ENCODE measurements at places on chromosomes 13 and 19.

- no peak for DNase-seq
Measured at GRCh38 chr19:3603121-3603811, 3.4 kb downstream of the TBXA2R start.

DNA sequence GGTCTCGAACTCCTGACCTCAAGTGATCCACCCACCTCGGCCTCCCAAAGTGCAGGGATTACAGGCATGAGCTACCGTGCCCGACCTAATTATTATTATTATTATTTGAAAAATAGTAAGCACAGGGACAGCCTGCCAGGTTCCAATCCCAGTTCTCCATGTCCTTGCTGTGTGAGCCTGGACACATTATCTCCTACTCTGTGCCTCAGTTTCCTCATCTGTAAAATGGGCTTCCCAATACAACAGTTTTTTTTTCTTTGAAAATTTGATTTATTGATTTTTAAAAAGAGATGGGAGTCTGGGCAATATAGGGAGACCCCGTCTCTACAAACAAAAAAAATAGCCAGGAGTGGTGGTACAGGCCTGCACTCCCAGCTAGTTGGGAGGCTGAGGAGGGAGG is 3.3 kb downstream of the ZGLP1 start:
- DNase-seq, result no peak

- no peak for DNase-seq
Measured at GRCh38 chr19:34109596-34109995, 62.7 kb upstream of the LSM14A start.

- DNase-seq, result no peak
Measured at GRCh38 chr13:111912453-111912866, 154.5 kb upstream of the SOX1 start.

- DNase-seq, result no peak
Measured at GRCh38 chr19:49589502-49589905, 1.5 kb upstream of the PRR12 start.

GRCh38 chr13:32267836-32268439 is 47.2 kb downstream of the ZAR1L start:
- DNase-seq, result peak; percentile 52

DNA sequence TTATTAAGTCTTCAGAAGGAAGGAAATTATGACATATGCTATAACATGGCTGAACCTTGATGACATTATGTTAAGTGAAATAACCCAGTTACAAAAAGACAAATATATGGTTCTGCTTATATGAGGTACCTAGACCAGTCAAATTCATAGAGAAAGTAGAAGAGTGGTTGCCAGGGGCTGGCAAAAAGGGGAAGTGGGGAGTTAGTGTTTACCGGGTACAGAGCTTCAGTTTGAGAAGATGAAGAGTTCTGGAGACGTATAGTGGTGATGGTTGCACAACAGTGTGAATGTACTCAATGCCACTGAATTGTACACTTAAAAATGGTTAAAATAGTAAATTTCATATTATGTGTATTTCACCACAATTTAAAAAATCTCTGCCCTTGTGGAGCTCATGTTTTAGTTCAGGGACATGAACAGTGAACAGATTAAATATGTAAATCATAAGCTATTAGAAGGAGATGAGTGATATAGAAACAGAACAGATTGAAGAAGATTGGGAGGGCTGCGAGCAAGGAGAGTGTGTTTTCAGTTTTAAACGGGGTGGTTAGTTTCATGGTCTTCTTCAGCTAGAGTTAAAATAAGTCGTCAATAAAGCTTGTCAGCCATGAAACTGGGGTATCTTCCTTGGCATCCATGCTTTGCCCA is 355.2 kb downstream of the KCNRG start:
- DNase-seq, result no peak

DNA sequence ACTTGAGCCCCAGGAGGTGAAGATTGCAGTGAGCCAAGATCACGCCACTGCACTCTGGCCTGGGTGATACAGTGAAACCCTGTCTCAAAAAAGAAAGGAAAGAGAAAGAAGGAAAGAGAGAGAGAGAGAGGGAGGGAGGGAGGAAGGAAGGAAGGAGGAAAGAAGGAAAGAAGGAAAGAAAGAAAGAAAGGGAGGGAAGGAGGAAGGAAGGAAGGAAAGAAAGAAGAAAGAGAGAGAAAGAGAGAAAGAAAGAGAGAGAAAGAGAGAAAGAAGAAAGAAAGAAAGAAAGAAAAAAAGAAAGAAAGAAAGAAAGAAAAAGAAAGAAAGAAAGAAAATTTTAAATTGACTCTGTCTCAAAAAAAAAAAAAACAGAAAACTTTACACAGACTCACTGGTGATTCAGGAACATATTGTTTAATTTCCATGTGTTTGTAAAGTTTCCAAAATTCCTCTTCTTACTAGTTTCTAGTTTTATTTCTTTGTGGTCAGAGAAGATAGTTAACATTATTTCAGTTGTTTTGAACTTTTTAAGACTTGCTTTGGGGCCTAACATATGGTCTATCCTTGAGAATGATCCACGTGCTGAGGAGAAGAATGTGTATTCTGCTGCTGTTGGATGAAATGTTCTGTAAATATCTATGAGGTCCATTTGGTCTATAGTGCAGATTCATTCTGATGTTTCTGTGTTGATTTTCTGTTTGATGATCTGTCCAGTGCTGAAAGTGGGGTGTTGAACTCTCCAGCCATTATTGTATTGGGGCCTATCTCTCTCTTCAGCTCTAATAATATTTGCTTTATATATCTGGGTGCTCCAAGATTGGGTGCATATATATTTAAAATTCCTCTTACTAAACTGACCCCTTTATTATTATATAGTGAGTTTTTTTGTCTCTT is 204.4 kb upstream of the SERP2 start:
- no peak for DNase-seq

GRCh38 chr19:7862413-7862951 is 11.7 kb downstream of the PRR36 start:
- DNase-seq, result peak; percentile 74

DNA sequence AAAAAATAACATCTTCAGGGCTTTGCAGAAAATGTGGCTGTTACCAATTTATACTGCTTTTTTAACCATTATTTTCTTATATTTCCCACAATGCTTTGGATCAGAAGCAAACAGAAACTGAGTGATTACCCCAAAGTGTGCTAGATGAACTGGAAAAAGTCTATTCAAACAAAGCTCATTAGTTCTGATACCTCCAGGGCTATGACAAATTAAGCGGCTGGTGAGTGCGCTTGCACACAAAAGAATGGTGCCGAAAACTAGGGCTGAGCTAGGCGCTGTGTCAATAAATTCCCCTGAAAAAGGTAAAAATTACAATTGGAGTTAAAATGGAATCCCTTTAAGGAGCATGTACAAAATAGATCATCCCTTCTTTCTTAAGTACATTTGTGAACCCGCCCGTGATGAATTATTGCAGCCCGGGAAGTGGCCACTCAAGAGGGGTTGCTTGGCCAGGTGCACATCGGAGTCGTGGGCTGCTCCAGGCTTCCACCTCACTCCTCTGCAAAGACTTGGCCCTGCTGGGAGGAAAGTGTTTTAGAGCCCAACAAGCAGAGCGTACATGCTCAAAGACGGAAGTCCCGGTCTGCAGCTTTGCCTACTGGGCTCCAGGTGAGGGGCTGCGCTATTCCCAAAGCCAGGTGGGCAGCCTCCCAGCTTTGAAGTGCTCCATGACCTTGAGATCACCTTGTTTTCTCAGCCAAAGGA is 164.0 kb upstream of the ZNF507 start:
- DNase-seq, result no peak

DNA sequence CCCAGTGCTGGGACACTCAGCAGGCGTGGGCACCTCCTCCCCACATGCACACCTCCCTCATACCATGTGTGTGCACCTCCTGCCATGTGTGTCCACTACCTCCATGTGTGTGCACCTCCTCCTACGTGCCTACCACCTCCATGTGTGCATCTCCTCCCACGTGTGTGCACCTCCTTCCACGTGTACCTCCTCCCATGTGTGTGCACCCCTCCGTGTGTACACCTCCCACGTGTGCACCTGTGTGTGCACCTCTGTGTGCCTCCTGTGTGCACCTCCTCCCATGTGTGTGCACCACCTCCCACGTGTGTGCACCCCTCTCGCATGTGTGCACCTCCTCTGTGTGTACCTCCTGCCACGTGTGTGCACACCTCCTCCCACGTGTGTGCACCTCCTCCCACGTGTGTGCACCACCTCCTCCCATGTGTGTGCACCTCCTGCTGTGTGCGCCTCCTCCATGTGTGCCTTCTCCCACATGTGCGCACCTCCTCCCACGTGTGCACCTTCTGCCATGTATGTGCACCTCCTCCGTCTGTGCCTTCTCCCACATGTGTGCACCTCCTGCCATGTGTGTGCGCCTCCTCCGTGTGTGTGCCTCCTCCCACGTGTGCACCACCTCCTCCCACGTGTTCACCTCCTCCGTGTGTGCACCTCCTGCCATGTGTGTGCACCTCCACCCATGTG is 6.1 kb upstream of the C13orf46 start:
- DNase-seq, result no peak

DNA sequence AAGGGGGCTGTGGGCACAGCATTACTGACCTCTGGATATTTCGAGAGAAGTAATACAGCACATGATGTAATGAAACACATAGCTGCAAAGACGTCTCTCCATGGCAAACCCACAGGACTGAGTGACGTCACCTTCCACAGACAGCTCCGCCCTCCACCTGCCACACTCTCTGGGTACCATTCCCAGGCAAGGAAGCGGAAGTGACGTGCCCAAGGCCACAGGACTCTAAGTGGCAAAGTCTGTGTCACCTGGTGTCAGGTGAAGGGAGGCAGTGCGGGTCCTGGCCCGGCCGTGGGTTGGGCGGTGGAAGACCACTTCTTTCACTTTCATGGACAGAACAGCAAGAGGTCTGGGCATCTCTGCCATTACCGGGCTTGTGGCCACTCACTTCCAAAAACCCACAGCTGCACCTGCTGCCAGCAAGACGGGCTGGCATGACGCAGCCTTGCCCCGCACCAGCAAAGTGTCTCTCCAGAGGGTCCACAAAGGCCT is 6.8 kb upstream of the ADPRHL1 start:
- DNase-seq, result no peak

- DNase-seq, result no peak
Measured at GRCh38 chr19:15263361-15263985, 31.2 kb upstream of the EPHX3 start.

DNA sequence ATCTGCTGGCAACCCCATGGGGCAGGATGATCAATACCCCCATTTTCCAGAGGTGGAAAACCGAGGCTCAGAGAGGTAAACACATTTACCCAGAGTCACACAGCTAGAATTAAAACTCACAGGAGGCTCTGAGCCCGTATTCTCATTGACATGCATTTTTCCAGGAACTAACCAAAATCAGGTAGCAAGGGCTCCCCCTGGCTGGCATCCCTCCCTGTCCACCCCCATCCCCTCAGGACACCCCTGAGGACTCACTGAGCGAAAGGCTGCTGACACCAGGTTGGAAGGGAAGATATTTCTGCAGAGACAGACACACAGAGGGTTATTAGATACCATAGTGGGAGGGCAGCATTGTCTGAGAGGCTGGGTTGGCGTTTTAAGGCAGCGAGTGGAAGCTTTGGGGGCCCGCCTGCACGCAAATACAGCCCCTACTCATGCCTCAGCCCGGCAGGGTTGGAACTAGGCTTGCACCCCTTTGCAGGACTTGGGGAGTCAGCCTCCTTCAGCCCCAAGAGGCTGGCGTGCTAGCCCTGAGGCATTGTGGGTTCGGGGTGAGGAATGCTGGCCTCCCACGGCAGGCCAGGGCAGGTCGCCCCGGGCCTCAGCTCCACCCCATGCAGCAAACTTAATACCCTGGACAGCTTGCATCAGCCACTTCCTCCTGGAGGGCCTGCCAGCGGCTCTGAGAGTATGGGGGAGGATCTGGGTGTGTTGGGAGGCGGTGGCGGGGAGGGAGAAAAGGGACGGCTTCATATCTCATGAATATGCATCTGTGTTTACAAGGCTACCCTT is 3.9 kb downstream of the SLC1A5 start:
- peak; percentile 26 for DNase-seq

DNA sequence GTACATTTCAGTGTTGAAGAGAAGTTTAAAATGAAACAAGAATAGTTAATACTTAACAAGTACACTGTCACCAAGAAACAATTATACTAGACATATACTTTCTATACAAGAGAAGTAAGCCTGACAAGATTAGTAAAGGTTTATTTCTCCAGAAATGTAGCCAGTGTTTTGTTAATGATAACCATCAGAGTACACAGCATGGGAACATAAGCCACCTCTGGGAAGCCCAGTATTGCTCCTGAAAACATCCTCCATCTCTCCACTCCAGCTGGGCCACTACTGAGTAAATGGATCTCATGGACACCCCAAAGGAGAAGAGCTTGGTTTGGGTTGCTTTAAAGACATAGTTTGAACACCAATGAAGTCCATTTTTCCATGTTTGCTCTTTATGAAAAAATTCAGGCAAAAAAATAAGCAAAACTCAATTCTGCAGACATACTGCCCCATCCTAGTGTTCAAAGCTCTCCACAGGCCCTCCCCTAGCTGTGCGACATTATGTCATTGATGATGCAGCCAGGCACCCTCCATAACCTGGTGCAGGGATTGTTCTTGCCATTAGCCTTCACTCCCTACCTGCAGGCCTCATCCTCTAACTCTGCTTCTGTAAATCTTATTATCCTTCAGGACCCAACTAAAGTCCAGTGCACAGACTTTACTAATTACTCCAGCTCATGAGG is 61.9 kb downstream of the LHFPL6 start:
- no peak for DNase-seq

DNA sequence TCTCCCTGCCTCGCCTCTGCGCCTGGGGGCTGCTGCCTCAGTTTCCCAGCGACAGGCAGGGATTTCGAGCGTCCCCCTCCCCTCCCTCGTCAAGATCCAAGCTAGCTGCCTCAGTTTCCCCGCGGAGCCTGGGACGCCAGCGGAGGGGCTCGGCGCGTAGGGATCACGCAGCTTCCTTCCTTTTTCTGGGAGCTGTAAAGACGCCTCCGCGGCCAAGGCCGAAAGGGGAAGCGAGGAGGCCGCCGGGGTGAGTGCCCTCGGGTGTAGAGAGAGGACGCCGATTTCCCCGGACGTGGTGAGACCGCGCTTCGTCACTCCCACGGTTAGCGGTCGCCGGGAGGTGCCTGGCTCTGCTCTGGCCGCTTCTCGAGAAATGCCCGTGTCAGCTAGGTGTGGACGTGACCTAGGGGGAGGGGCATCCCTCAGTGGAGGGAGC is 722 bp upstream of the ICAM1 start:
- DNase-seq, result peak; percentile 53

GRCh38 chr13:27442071-27442647 is 8.2 kb downstream of the MTIF3 start:
- DNase-seq, result no peak

- DNase-seq, result no peak
Measured at GRCh38 chr13:43238341-43239083, 215.1 kb downstream of the DNAJC15 start.

GRCh38 chr13:112851107-112852038 is 117.6 kb upstream of the MCF2L start:
- DNase-seq, result no peak

- peak; percentile 76 for DNase-seq
Measured at GRCh38 chr19:38233740-38234251, 9.8 kb upstream of the DPF1 start.

DNA sequence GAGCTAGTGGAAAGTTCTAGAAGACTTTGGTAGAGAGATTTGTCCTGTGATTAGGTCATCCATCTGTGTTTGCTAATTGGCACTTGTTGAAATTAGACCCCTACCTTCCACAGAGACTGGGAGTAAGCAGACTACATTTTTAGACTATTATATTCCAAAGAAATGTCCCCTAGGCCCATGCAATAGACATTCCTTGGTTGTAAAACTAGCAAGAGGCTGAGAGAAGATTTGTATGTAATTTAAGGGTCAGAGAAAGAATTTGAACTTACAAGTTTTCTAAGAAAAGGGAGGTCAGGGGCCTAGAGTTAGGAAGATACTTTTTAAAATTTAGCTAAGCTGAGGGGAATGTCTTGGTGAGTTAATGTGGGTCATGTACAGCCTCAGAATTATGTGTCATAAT is 470.7 kb upstream of the SLITRK1 start:
- DNase-seq, result no peak

- peak; percentile 56 for DNase-seq
Measured at GRCh38 chr19:888581-889385, 4.2 kb downstream of the MED16 start.

Measured in activated CD4-positive, alpha-beta T cell treated with anti-CD3 and anti-CD28 coated beads, Interleukin-2, amount 50 U/mL, for 1 hour (primary cell).